GM06990 (cell line): ENCODE measurements at places on chromosomes 6 and 20.

GRCh38 chr6:43016943-43017334 is 2.9 kb downstream of the KLHDC3 start:
- no peak for DNase-seq

DNA sequence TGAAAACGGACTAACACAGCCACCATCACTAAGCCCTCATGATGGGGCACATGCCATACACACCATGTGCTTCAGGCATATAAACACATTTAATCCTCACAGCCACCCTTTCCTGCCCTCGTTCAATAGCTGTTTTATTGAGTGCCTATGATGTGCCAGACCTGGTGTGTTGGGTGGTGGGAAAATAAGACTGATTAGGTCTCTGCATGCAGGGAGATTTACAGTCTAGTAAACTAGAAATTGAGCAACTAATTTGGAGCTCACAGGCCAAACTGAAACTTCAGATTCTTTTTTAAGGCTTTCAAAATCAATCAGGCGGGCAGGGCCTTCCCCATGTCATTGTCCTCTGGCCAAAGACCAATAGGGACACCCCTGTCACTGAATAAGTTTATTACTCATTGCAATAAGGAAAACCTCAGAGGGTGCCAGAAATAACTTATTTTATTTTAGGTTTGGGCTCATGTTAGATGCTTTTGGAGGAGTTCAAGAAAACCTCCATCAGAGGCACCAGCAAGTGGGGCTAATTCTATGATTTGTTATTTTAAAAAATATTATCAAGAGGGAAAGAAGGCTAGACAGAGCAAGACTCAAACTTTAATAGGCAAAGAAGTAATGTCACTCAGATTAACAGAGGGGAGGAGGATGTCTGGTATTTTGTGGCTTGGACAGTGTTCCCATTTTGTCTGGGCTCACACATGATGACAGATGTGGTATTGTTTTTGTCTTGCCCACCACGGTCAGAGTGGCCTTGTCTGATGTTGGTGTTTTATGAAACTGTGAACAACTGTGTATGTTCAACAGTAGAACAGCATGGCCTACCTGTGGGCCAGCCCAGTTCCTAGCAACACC is 12.0 kb downstream of the ZFP64 start:
- DNase-seq: peak; percentile 77

- no peak for DNase-seq
Measured at GRCh38 chr20:59811681-59812171, 121.7 kb downstream of the SYCP2 start.

GRCh38 chr6:24339932-24340331 is 17.9 kb downstream of the DCDC2 start:
- DNase-seq: no peak

DNA sequence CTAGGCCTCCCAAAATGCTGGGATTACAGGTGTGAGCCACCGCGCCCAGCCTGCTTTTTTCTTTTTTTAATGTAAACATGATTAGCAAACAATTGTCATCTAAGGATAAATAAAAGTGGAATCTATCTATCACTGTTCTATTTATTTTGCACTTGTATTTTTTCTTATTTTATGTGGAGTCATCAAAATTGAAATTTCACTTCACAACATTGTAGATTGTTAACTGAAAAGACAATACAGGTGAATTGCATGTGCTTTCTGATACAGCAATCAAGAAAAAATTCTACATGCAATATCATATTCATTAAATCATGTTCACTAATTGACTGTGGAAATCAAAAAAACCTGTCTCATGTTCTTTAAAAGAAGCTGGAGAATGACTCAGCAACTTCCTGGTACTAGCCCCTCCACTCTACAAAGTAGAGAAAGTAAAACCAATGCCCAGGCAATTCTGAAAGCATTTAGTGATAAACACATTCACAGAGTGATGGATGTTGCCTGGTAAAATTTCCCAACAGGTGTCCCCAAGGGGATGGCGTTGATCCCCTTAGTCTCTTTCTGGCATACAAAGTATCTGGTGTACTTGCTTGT is 10.7 kb upstream of the RFX6 start:
- DNase-seq: no peak

DNA sequence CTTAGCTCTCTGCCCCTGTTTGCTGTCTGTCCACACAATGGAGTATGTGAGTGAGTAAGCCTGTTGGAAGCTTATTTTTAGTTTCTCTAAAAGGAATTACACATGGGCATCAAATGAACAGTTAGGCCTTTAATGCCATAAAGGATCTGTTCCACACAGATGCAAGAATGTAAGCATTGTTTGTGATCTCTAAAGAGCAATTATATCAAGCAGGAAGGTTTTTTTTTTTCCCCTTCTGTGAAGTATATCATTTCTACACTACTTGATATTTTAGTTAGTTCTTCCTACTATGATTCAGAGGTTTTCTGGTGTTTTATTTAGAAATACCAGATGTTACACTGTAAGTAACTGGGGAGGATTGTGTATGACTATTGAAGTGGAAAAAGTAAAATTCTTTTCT is 627.5 kb downstream of the COL12A1 start:
- DNase-seq: peak; percentile 34

DNA sequence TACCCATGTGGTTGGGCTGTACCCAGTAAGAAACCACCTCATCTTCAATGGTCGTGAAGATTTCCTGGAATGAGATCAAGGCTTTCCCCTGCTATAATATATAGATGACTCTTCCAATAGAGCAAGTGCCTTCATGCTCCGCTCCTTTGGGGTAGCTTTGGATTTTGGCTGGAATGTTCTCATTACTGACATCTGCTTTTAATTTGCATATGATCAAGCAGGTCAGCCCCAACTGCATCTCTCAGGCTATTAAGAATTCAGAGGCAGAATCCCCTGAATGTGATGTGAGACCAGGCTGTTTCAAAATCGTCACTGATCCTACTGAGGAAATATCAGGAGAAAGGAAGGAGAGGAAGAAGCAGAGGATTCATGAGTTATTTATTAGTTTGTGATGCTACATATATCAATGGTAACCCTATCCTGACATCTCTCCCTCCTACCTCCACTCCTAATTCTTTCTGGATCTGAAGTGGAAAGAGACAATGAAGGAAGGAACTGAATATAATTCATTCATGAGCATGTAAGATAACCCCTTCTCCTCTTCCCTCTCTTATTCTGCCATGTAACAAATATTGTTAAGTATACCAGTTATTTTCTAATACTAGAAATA is 47.6 kb upstream of the FUCA2 start:
- no peak for DNase-seq

DNA sequence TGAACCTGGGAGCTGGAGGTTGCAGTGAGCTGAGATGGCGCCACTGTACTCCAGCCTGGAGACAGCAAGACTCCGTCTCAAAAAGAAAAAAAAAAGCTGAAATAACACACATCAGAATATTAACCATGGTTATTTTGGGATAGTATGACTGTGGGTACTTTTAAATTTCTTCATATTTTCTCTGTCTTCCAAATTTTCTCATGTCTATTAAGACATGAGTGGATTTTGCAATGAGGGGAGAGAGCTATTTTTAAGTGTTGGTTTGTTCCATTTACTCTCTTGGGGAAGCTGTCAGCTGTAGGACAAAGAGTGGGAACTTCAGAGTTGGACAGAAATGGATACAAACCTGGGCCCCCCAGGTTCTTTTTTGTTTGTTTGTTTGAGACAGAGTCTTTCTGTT is 10.3 kb downstream of the ADISSP start:
- DNase-seq: no peak

GRCh38 chr20:25084626-25085187 is 2.8 kb upstream of the VSX1 start:
- no peak for DNase-seq

- no peak for DNase-seq
Measured at GRCh38 chr20:49283176-49283702, 5.4 kb upstream of the ZNFX1 start.

DNA sequence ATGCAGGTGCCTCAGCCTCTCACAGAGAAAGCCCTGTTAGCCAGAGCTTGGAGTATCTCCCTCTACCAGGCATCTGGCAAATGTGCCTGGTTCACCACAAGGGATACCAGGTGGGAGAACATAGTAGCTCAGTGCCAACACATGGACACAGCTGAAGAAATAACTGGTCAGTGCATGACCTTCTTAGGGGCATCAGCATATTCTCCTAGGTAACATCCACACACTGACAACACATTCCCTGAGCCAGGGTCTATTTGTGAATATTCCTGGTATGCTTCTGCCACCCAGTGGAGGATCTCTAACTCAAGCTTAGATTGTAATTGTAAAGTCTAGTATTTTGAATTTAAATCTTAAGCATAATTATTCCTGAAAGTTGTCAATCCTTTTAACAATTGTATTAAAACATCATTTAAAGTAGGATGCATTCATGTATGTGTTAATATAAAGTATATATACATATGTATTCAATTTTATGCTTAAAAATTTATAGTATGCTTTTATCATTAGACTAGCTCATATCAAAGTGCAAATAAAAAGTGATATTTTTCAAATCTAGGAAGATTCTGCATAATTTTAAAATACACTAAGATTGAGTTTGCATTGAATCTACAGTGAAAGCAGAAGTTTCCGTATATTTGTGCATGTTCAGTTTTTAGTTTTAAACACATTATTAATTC is 45.3 kb upstream of the COL21A1 start:
- no peak for DNase-seq

DNA sequence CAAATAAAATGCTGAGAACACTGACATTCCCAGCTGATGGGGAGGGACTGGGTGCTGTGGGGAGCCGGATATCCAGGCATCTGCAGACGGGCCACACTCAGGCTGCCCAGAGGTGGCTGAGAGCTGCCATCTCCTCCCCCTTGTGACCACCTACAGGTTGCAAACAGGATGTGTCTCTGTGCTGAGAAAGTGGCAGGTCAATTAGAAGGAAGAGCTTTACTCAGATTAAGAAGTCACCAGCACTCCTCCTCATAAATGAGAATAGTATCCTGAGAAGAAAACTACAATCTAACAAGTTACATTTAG is 63.0 kb downstream of the HUS1B start:
- no peak for DNase-seq

DNA sequence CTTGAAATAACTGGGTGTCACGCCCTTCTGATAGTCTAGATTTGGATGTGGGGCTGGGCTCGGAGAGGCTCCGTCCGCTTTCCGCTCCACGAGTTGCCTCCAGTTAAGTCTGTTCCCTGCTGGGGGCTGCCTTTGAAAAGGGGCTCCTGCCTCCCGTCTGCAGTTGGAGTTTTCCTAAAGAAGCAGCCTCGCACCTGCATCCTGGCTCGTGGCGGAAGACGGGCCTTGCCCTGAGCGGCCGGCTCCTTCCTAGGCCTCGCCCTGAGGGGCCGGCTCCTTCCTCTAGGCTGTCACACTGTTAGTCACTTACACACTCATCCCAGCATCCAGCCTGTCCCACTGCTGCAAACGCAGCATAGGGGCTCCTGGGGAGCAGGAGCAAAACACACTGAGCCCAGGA is 74.4 kb downstream of the SMOC2 start:
- DNase-seq: no peak

GRCh38 chr20:39849664-39850063 is 839.4 kb downstream of the MAFB start:
- no peak for DNase-seq

- no peak for DNase-seq
Measured at GRCh38 chr6:78300885-78301284, 566.5 kb upstream of the IRAK1BP1 start.

DNA sequence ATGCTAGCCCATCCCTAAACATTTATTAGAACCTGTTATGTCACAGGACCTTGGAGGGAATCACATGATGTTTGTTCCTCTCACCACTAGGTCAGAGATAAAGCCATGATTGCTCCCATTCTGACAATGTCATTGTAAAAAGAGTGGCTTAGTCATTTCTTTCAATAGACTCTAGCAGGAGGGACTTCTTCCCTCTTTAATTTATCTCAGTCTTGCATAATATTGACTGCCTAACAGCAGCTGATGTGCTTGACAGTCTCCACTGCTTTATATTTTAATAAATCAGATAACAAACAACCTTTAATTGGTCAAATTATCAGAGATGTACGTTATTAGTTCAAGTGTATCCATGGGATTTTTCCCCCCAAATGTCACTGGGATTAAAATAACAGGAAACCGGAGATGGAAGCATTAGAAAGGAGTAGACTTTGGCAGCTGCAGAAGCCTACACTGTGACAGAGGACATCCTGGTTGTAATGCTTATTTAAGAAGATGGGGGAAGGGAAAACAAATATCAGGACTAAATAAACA is 39.6 kb downstream of the LAMA4 start:
- DNase-seq: no peak

DNA sequence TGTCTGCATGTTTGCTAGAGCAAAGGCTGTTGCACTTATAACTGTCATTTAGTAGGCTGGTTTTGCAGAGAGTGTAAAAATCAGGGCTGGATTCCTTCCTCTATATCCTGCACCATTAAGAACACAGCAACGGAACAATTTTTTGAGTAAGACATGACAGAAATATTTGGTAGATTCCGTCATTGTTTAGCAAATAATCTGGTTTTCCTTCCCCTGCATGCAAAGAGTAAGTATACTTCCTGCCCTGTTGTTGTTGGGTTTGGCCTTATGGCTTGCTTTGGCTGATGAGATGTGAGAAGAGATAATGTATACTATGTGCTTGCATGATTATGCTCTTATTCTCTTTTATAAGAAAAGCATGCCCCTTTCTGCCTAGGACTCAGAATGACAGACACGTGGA is 23.8 kb downstream of the MANEA start:
- no peak for DNase-seq
